ENCODE measurements at places on chromosomes 3 and 15.

GRCh38 chr15:98800437-98801233, 152.3 kb downstream of the IGF1R start:
- DNase-seq, result peak; percentile 65

GRCh38 chr3:38519000-38519399, 22.9 kb downstream of the EXOG start:
- no peak for DNase-seq

GRCh38 chr15:61327019-61327631, 98.0 kb upstream of the RORA start:
- no peak for DNase-seq

GRCh38 chr15:78880813-78881212, 8.1 kb downstream of the MORF4L1 start:
- no peak for DNase-seq

DNA sequence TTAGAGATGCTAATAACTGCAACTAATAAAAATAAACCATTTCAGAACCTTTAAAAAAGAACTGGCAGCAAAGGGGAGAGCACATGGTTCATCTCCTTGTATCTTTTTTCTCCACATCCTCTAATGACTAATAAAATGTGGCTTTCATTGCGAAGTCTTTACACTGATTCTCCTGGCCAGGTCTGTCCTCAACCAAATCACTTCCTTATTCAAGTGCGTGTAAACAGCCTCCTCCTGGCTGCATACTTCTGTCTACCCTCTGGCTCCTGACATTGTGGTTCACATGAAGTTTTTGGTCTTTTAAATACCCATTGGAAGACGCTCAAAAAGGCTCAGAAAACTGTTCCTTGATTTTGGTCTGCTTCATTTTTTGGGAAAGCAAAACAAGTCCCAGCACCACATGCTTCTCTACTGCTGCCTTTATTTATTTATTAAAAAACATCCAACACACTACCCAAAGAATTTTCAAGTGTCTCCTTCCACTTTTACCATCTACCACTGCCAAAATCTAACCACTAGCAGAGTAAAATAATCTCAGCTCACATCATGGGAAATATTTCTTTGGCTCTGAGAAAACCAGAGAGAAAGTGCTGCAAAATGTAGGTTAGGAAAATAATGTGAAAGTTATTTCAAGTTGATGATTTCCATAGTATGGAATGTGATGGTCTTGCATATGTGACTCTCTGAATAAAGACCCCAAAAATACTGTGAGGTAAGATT, 85.1 kb downstream of the EFL1 start:
- DNase-seq, result peak; percentile 18

- no peak for DNase-seq
These were observed 3.3 kb downstream of the TMEM40 start for GRCh38 chr3:12755754-12756153.

DNA sequence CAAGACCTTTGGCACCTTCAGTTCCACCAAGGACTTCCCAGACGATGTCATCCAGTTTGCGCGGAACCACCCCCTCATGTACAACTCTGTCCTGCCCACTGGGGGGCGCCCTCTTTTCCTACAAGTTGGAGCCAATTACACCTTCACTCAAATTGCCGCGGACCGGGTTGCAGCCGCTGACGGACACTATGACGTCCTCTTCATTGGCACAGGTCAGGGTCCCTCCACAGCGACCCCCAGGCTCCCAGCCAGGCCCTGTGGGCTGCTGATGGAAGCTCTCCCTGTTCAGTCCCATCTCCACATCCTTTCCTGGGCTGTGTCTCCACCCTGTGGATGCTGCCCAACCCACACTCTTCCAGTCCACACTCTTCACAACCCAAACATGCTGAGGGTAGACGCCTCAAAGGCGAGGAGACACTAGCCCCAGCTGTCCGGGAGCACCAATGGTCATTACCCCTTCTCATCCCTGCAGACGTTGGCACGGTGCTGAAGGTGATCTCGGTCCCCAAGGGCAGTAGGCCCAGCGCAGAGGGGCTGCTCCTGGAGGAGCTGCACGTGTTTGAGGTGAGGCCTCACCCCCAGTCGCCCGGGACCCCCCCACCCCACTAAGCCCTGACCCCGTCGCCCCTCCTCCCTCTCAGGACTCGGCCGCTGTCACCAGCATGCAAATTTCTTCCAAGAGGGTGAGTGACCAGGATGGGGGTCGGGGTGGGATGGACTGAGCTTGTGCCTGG, 4.3 kb upstream of the LSMEM2 start:
- no peak for DNase-seq

DNA sequence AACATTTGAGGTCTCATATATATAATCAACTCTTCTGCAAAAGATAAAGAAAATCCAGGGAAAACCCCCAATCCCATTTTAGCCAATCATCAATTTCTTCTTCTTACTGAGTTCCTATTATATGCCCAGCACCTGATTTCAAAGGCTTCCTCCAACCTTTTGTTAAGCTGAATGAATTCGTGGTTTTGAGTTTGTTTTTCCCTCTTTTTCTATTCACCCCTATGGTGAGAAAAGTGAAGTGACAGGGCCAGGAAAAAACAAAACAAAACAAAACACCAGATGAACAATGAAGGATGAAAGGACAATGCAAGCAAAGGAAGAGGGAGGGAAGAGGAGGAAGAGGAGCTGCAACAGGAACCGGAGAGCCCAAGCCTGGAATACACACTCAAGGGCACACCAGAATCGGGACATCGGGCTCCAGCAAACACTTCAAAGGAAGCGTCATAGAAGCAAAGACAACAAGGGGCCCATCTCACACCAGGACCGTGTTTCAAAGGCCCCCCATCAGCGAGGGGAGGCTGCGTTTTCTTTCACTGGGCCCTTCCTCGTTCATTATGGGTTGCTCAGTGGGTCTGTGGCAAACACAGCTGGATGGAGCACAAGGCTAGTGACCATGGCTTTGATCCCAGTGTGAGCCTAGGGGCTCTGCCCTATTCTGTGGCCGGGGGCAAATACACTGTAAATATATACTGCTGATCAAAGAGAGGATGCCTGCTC, 50.2 kb downstream of the VGLL4 start:
- no peak for DNase-seq

GRCh38 chr3:100042166-100042981, 71.9 kb downstream of the FILIP1L start:
- peak; percentile 41 for DNase-seq

DNA sequence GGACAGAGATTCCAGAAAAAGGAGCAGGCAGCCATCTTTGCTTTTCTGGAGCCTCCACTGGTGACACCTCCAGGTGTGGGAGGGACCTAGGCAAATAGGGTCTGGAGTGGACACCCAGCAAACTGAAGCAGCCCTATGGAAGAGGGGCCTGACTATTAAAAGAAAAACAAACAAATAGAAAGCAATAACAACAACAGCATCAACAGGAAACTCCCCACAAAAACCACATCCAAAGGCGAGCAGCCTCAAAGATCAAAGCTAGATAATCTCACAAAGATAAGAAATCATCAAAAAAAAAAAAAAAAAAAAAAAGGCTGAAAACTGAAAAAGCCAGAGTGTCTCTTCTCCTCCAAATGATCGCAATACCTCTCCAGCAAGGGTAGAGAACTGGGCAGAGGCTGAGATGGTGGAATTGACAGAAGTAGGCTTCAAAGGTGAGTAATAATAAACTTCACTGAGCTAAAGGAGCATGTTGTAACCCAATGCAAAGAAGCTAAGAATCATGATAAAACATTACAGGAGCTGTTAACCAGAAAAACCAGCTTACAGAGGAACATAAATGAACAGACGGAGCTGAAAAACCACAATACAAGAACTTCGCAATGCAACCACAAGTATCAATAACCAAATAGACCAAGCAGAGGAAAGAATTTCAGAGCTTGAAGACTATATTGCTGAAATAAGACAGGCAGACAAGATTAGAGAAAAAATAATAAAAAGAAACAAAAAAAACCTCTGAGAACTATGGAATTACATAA, 225.4 kb downstream of the CTNNB1 start:
- no peak for DNase-seq

DNA sequence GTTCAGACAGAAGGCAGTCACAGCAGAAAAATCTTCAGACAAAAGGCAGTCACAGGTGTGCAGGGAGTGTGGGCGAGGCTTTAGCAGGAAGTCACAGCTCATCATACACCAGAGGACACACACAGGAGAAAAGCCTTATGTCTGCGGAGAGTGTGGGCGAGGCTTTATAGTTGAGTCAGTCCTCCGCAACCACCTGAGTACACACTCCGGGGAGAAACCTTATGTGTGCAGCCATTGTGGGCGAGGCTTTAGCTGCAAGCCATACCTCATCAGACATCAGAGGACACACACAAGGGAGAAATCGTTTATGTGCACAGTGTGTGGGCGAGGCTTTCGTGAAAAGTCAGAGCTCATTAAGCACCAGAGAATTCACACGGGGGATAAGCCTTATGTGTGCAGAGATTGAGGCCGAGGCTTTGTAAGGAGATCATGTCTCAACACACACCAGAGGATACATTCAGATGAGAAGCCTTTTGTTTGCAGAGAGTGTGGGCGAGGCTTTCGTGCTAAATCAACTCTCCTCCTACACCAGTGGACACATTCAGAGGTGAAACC, 27.6 kb downstream of the ZNF589 start:
- DNase-seq, result no peak

- DNase-seq, result no peak
These were observed 6.5 kb upstream of the USP3 start for GRCh38 chr15:63497642-63498467.

DNA sequence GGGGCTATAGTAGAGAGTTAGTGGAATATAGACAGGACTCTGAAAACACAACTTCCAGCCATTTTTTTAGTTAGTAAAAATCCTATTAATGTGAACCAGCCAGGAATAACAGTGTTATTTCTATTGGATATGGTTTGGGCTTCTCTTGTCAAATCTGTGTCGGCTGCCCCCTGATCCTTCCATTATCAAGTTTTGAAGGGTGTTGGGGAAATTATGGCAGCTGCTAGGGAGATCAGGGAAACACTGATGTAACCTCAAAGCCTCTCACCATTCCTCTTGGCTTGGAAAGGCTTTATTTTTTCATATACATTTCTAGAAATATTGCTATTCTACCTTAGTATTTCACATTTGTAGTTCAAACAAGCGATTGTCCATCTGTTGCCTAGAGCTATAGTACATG, 293.7 kb upstream of the TPRG1 start:
- DNase-seq, result no peak

- no peak for DNase-seq
These were observed 773.4 kb downstream of the ROBO1 start for GRCh38 chr3:78994174-78995027.
